Stromal cell of bone marrow (primary cell): ENCODE measurements at places on chromosomes 6 and 20.
A peak's percentile ranks its signal among the peaks of the same experiment; 100 is the strongest.

DNA sequence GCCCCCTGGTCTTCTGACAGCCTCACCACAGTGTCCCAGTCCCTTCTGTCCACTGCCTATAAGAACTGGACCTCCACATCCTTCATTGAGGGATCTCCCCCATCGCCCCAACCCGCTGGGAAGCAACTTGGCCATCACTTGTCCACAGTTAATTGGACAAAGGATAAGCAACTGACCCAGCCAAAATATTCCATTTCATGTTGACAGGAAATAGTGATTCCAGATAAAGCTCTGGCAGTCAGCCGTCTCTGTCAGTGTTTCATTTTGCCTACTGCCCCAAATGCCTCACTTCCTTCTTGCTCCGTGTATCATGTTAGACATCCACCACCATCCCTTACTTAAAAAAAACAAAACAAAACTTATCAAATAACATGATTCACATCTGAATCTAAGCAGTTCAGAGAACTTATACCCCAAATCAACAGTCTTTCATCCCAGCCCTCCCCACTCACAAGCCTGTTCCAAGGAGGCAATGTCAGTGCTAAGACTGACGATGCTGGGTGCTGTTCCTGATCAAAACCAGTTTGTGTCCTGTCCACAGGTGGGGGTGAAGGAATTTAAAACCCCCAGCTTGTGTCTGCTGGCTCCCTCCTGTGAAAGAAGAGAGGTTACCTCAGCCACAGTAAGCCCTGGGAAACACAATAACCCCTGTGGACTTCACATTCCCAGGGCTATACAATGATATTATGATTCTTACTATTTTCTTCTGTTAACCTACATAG, 162.5 kb downstream of the WDR27 start:
- no peak for DNase-seq

- DNase-seq = no peak
These were observed 85.7 kb downstream of the MLIP start for GRCh38 chr6:54196905-54197304.

GRCh38 chr20:7775072-7775471, 165.2 kb downstream of the HAO1 start:
- peak; percentile 84 for DNase-seq

DNA sequence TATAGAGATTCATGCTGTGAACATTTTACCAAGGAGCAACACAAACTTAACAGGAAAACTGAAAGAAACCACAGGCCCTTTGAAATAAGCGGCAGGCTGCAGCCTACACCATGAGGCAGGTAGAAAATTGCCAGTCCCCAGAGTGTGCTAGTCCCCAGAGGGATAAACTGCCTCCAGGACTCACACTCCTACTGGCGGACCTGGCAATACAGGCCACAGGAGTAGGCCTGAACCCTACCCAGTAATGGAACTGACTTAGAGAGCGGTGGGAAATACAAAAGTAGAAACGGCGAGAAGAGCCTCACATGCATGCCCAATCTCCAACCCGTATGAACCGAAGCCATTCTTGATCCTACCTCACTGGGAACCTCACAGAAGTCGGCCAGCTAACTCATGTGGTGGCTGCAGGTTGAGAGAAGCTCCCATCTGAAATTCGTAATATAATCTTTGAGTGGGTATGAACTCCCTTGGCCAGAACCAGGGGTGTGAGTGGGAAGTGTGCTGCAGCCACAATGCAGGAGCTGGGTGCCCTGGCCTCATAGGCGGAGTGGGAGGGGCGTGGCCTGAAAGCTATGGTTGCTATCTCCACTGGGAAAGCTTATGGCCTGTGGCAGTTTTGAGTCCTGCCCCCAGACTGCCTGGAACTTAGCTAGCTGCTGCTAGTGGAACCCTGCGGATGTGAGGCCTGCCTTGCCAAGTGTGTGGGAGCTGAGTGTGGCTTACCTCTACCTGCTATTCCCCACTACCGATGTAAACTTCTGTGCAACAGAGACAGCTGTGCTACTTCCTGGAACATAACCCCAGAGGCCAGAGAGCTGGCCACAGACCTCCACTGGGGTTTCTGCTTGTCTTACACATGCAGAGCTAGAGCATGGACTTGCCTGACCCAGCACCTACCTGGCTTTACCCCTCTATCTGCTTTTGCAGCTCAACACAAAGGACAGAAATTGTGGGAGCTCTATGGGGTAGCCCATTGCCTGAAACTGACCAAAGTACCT, 146.5 kb upstream of the COL21A1 start:
- DNase-seq = no peak

GRCh38 chr6:2794171-2794730, 29.1 kb downstream of the WRNIP1 start:
- DNase-seq = no peak

DNA sequence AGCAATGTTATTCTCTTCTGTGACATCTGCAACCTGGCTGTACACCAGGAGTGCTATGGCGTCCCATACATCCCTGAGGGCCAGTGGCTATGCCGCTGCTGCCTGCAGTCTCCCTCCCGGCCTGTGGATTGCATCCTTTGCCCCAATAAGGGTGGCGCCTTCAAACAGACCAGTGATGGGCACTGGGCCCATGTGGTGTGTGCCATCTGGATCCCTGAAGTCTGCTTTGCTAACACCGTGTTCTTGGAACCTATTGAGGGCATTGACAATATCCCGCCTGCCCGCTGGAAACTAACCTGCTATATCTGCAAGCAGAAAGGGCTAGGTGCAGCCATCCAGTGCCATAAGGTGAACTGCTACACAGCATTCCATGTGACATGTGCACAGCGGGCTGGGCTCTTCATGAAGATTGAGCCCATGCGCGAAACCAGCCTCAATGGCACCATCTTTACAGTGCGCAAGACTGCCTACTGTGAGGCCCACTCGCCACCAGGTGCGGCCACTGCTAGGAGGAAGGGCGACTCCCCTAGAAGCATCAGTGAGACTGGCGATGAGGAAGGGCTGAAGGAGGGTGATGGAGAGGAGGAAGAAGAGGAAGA, 4.6 kb downstream of the BRPF3 start:
- no peak for DNase-seq

DNA sequence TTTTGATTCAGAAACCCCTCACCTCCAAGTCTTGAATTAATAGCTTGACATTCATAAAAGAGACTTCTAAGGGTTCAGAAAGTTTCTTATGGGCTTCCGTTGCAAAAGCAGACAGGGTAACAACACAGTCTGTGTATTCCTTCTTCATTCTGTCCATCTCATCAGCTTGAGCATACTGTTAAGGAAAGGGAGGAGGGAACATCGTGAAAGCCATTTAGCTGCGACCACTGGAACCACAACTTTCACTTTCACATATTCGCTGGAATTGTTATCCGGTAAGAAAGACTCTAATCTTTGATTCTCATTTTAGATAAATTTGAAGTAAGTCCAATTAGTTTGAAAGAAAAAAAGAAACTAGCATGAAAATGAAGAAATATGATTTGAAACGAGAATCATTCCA, 174.4 kb downstream of the SYNE1 start:
- DNase-seq = peak; percentile 18
